NCI-H1048 (cell line): ENCODE measurements at places on chromosomes 5 and 9.

DNA sequence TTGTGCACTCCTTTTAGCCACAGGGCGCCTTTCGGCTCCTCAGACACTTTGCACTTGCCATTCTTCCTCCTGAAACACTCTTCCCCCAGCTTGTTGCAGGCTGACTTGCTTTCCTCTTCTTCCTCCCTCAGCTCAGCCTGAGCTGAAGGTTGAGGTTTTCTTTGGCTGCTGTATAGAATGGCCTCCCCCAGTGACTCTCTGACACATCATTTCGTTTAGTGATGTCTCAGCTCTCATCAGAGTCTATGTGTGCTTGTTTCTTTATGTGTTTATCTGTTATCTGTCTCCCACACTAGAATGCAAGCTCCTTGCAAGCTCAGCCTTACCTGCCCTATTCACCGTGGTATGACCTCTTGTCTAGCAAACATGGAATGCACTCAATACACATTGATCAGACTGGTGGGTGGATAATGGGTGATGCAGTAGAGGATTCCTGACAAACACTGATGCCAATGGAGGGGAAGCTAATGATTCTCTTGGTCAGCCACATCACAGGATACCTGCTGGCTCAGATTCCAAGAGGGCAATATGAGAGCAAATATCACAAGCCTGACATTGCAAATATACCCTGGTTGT lies 112.9 kb upstream of the STC2 start:
- no peak for DNase-seq

DNA sequence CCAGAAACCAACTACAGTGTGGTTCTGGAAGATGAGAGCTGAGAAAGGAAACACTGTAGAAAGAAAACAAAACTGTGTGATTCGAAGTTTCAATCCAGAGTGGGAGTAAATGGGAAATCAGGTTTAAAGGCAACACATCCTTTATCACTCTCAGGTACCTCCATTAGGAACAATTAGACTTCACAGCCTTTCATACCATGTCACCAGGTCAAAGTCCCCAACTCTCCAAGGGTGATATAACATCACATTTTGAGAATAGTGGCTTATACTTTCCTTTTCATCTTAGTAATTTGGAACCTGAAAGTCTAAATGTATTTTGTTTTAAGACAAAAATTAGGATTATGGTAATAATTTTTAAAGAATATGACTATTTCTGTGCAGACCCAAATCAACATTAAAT lies 194.9 kb upstream of the WWC1 start:
- DNase-seq: no peak

GRCh38 chr9:134748591-134748990 lies 107.0 kb downstream of the COL5A1 start:
- DNase-seq: no peak

DNA sequence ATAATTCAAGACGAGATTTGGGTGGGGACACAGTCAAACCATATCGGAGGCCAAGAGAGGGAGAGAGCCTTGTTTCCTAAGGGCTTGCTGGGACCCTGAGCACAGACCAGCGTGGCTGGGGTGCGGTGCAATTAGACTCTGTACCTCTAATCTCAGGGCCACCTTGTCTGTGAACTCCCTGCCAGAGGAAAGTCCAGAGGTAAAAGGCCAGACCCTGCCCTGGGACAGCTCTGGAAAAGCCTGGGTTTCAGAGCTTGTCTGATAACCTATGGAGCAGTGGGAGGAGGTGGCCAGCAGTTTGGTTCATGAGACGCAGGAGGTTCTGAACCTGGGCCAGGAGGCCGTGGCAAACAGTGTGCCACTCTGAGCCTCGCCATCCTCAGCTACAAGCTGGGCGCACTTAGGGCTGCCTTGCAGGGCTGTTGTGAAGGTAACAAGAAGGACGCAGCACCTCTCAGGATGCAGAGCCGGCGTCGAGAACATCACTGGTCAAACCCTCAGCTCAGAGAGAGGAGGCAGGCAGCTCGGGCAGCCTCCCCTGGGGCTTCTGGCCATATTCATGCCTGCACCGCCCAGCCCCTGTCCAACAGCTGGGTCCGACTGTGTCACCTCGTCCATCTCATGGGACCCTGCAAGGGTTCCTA lies 4.8 kb upstream of the DOLPP1 start:
- no peak for DNase-seq

DNA sequence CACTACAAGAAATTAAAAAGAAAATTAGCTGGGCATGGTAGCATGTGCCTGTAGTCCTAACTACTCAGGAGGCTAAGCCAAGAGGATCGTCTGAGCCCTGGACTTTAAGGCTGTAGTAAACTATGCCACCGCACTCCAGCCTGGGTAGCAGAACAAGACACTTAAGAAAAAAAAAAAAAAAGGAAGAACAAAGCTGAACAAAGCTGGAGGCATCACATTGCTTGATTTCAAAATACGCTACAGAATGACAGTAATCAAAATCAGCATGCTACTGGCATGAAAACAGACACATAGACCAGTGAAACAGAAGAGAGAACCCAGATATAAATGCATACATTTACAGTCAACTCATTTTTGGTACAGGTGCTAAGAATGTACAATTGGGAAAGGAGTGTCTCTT lies 14.5 kb upstream of the OTULIN start:
- DNase-seq: no peak

- DNase-seq: no peak
Observed at GRCh38 chr9:114450833-114451706, 54.2 kb downstream of the WHRN start.

GRCh38 chr5:109701252-109701651 lies 11.5 kb downstream of the MAN2A1 start:
- DNase-seq: no peak

- no peak for DNase-seq
Observed at GRCh38 chr9:37931592-37931991, 27.7 kb upstream of the SLC25A51 start.

- DNase-seq: no peak
Observed at GRCh38 chr5:58746321-58746720, 163.4 kb downstream of the RAB3C start.

GRCh38 chr9:134707731-134708671 lies 66.4 kb downstream of the COL5A1 start:
- no peak for DNase-seq

DNA sequence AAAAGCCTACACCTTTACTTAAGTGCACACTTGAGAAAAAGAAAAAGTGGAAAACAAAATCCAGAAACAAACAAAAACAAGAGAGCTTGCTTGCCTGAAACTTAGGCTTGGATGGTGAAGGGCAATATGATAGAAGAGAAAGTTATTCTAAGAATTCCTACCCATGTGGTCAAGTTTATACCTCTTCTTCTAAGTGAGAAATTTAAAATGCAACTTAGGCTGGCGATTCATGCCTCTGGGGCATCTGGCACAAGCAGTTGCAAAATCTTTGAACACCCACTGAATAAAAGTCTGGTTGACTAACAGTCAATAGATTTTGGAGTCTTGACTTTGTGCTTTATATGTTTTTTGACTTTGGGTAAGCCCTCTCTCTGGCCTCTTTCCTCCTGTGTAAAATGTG lies 239.6 kb downstream of the KDM4C start:
- DNase-seq: no peak

DNA sequence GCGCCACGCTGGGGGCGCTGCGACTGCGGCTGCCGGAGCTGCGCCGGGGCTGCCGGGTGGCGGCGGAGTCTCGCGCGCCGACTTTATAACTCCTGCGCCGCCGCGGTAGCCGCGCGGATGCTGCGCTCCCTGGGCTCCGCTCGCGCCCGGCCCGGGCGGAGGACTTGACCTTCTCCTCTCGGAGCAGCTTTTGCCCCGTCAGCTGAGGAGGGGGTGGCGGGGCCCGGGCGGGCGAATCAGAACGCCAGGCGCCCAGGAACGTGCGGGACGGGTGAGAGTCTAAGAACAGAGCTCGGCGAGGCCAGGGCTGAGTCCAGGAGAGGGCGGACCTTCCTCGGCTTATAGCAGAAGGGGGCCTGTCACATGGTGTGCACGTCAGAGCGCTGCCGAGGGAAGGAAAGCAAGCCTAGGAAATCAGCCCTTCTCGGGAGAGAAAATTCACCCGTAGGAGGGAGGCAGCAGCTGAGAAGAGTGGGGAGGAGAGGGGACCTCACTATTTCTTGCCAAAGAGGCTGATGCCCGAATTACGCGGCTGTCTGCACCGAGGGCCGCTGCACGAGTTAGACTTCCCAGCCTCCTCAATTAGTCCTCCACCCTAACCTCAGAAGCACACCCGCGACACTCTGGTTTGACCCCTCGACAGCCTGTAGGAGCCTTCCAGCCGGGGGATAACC lies at the start of gene FOXD1:
Gene FOXD1, minus strand, starts transcription at position 315 of the 674 bp plus-strand sequence. CDS start 415 bp downstream, outside the sequence.
- DNase-seq: peak; percentile 47

- no peak for DNase-seq
Observed at GRCh38 chr9:91193658-91194391, 167.9 kb downstream of the AUH start.

GRCh38 chr9:114339130-114339908 lies 9.7 kb downstream of the ORM2 start:
- no peak for DNase-seq

GRCh38 chr9:72937545-72937944 lies 15.3 kb downstream of the ALDH1A1 start:
- no peak for DNase-seq

GRCh38 chr5:134969166-134969565 lies 1.5 kb downstream of the CATSPER3 start:
- no peak for DNase-seq

- DNase-seq: no peak
Observed at GRCh38 chr5:90569084-90569483, 10.5 kb downstream of the ADGRV1 start.

- no peak for DNase-seq
Observed at GRCh38 chr5:146060221-146060585, 45.2 kb downstream of the PLAC8L1 start.

GRCh38 chr9:86731511-86732063 lies 215.7 kb downstream of the GAS1 start:
- no peak for DNase-seq
